ENCODE measurements at places on chromosomes 4 and X.
A peak's percentile ranks its signal among the peaks of the same experiment; 100 is the strongest.

DNA sequence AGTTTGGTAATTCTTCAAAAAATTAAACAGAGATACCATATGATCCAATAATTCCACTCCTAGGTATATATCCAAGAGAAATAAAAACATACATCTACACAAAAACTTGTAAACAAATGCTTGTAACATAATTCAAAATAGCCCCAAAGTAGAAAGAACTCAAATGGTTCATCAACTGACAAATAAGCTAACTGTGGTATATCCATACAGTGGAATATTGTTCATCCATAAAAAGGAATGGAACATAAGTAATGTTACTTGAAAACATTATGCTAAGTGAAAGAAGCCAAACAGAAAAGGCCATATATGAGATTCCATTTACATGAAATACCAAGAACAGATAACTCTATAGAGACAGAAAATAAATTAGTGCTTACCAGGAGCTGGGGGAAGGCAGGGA lies 13.4 kb downstream of the RBBP7 start:
- DNase-seq, result no peak

GRCh38 chrX:21126661-21127060 lies 247.6 kb upstream of the CNKSR2 start:
- no peak for DNase-seq

DNA sequence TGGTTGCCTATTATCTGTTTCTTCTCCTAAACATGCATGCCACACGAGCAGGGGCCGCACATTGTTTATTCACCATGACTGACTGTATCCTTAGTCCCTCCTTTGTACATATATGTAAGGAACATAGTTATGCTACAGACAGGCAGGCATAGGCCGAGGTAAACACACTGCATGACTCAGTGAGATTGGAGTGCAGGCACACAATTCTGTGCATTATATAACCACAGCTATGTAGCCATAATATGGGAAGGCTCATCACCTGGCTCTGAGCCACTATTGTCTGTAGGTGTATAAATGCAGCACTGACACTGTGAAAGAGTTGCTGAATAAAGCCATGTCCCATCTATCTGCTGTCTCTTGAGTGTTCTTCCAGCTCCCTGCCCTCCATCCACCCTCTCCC lies 431.6 kb downstream of the IDS start:
- DNase-seq, result no peak

- no peak for DNase-seq
Observed at GRCh38 chr4:13365195-13365594, 118.9 kb downstream of the RAB28 start.

DNA sequence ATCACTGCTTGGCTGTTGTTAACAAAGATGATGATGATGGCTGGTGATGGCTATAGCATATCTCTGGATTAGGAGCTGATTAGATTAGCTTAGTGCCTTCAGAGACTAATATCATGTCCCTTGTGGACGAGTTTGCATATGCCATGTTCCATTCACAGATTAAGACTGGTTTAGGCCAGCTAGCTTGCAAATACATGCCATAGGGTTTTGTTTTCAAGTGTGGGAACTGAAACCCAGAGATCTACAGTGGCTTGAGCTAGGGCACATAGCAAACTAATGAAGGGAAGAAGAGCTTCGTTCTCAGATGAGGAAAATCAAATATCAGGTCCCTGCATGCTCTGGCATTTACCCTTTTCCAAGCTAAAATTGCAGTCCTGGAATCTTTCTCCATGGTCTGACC lies 492.3 kb downstream of the MAGEE1 start:
- no peak for DNase-seq

GRCh38 chrX:139971394-139971749 lies 6.1 kb upstream of the CXorf66 start:
- no peak for DNase-seq

GRCh38 chr4:186015212-186015817 lies 53.6 kb upstream of the TLR3 start:
- no peak for DNase-seq

DNA sequence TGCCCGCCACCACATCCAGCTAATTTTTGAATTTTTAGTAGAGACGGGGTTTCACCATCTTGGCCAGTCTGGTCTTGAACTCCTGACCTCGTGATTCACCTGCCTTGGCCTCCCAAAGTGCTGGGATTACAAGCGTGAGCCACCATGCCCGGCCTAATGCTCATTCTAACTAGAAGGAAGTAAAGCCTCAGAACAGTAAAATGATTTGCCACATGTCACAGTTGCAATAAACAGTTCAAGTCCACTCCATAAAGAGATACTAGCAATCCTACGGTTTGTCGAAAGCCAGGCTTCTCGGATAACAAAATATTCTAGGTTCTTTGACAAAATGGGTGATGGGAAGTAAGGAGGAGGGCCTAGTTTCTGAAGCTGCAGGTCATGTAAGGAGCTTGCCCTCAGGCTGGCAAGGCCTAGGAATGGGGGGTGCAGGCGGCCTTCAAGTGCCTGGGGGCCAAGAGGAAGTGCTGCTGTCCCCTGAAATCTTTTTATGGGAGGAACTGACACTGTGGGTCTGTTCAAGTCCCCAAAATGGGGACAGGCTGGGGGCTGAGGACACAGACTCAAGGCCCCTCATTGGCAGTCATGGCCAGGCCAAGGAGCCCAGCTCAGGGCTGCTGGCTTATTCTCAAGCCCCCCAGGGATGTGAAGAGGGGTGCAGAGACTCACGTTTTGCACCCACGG lies 31.8 kb upstream of the ACSL1 start:
- DNase-seq, result no peak

DNA sequence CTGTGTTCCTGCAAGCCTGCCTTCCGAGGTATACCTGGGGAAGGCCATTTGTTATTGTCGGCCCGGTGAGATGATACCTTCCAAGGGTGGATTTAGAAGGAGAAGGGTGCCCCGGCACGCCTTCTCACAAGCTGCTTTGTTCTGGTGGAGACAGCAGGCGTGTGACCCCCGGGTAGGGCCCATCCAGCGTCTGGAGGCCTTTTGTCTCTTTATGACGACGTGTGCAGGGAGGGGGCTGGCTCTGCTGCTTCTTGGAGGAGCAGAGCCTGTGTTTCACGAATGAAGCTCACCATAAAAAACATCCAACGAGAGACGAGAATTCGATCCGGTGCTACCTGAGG lies 45.3 kb downstream of the SHOX start:
- DNase-seq, result no peak

- DNase-seq, result no peak
Observed at GRCh38 chr4:25258980-25259578, 25.2 kb downstream of the PI4K2B start.

GRCh38 chrX:41137589-41137988 lies 52.3 kb downstream of the USP9X start:
- no peak for DNase-seq

- DNase-seq, result no peak
Observed at GRCh38 chrX:7580127-7580526, 262.8 kb upstream of the VCX start.

- no peak for DNase-seq
Observed at GRCh38 chr4:146271466-146271865, 57.1 kb downstream of the REELD1 start.

DNA sequence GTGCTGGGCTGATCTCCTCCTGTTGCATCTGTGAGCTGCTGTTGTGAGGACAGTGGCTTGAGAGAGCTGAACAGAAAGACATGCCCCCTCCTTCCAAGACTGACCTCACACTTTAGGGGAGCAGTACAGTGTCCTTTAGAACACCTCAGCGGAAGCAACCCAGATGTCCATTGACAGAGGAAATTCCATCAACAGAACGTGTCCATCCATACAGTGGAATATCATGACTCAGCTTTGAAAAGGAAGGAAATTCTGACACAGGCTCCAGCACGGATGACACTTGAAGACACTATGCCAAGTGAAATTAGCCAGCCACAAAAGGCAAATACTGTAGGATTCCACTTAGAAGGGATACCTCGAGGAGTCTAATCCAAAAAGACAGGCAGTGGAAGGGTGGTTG lies 103.5 kb downstream of the GPR143 start:
- no peak for DNase-seq

DNA sequence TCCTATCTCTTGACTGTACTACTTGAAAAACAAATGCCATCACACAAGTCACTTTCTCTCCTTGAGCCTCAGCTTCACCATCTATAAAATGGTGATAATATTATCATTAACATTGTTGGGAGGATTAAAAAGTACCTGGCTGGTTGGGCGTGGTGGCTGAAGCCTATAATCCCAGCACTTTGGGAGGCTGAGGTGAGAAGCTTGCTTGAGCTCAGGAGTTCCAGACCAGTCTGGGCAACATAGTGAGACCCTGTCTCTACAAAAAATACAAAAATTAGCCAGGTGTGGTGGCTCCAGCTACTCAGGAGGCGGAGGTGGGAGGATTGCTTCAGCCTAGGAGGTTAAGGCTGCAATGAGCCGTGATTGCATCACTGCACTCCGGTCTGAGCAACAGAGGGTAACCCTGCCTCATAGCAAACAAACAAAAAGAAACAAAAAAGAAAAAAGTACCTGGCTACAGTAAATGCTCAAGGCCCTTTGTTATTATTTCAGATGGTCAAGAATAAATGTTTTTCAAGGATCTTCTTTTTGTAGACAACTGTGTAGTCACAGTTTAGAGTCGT lies 120.3 kb downstream of the CHRNA9 start:
- peak; percentile 29 for DNase-seq

GRCh38 chrX:64394059-64394873 lies 986 bp downstream of the MTMR8 start:
- no peak for DNase-seq

DNA sequence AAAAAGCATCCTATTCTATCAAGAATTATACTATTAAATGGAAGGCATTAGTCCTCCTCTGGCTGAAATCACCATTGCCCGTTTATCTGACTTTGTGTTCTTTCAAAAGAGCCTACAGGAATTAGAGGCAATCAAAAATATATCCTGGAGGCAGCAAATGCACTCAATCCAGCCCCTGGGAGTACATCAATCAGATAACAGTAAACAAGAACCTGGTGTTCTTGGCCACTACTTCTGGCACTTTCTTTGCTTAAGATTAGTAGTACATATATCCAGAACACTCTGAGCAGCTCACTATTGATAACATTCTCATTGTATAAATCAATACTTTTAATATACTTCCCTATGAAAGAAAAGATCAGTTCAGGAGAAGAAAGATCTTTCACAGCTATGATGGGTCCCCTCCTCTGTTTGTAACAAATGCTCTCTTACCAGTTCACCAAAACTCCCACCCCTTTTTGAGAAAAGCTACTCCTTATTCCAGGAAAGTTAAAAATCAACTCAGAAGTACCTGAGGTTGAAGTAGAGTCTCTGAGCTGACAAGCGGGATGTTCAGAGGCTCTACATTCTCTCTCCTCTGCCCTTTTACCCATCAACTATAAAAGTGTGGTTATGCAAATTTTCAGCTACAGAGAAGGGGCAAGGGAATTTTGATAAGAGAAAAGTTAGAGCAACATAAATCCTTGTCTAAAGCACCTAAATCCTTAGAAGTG lies 176.0 kb downstream of the COX18 start:
- no peak for DNase-seq

DNA sequence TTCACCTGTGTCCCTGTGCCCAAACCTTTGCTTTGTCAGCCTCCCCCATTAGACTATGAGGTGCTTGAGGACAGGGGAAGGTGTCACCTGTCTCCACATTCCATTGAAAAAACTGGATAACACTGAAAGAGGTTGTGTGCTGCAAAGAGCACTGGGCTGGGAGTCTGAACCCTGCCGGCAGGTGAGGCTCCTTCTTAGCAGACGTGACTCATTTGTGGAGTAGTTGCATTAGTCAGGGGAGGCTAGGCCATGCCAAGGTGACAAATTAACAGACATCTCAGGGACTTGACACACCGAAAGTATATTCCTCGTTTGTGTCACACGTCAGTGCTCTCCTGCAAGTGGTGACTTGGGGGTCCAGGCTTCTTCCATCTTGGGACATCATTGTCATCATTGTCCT lies 95.9 kb upstream of the STX18 start:
- no peak for DNase-seq

- no peak for DNase-seq
Observed at GRCh38 chr4:179325181-179325580, 1882.9 kb upstream of the AGA start.

- DNase-seq, result no peak
Observed at GRCh38 chrX:136179133-136179532, 31.8 kb downstream of the FHL1 start.

DNA sequence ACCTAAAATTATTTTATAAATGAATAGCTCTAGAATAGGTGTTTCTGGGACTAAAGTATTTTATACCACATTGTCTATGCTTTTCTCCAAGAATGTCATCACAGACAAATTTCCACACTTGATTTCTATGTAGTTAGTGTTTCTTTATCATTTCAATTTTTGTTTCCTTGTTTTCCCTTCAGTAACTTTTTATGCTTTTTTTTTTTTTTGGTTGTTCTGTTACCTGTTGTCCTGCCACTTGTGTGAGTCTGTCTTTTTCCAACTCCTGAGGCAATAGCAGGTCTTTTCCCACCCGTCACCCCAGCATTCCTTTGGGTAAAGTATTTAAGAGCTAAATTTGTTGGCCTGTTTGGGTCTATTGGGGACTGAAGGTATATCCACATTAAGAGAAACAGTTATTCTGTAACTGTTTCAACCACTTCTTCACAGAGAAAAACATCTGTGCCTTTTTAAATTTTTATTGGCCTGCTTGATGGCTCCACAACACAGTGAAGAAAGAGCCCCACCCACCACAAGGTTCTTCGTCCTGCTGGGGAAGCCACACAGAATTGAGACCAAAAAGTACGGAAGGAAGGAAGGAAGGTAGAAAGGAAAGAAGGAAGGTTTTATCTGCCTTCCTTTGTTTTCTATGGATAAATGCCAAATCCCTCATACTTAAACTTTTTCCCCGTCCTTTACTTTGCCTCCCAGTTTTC lies 17.7 kb upstream of the GPC3 start:
- DNase-seq, result no peak

DNA sequence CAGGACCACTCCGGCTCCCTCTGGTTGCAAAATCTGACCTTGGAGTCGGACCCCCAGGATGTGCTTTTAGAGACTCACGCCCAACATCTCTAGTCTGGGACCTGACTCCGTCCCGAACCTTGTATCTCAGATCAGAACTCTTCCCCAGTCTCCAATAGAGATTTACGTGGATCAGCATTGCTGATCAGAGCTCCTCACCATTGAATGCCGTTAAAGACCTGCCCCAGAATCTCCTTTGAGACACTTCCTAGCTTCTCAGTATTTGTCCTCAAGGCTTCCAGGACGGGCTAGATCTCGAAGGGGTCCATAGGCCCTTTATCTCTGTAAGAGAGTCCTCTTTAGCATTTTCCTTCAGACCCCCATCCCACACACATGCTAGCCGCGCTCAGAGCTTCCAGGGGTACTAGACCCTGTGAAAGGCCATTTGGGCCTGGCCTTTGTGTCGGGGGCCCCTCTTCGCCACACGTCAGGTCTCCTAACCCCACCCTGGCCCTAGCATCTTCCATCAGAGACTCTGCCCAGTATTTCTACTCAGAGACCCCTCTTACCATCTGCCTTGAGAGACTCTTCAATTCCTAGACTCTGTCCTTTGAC lies 662 bp downstream of the UBA1 start:
- no peak for DNase-seq

DNA sequence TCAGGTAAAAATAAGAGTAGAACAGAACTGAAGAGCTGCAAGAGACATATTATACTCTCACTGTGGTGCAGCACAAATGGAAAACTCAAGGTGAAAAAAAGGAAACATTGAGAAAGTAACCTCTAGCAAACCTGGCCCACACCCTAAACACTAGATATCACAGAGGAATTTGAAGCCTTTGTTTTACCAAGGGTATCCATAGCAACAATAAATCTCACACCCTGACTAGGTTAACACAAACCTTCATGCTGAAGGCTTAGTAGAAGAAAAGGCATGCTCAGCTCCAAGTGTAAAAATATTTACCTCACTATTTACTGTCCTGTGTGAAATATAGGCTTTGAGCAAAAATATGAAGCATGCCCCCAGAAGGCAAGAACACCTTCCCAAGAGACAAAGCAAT lies 61.9 kb upstream of the TAB3 start:
- no peak for DNase-seq

All from NCI-H2029 (cell line).